Fibroblast of upper back skin (primary cell): ENCODE measurements at places on chromosomes 6 and 20.

DNA sequence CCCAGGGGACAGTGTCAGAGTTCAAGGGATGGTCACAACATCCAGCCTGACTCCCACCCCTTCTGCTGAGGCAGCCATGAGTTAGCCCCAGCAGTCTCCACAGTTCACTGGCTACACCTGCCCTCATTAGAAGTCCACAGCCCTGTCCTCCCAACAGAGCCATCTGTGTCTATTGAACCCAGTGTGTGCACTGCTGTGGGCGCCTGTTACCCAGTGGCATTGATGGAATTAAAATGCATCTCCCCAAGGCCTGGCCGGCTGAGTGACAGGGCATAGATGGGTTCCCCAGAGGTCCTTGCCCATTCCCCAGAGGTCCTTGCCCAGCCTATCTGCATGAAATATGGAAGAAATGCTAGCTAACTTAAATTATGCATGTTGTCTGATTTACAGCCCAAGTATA, 73.3 kb downstream of the PCSK2 start:
- DNase-seq: no peak

- DNase-seq: no peak
Measured at GRCh38 chr6:106216527-106216926, 109.0 kb downstream of the ATG5 start.

GRCh38 chr6:166318227-166318626, 10.0 kb upstream of the PRR18 start:
- no peak for DNase-seq

DNA sequence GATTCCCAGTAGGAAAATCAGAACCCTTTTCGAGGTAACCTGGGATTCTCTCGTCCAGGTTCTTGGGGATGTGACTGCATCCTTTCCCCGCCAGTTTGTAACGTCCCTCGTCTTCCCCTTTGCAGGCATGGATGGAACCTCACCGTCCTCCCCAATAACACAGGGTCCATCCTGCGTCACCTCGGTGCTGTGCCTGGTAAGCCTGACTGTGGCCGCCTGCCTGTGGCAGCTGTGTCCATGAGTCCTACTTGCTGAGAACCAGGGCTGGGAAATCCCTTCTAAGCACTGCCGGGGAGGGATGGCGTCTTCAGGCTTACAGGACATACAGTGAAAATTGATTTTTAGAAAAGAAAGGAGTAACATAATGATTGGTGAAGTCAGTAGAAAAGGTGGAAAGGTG, 155.6 kb downstream of the DTNBP1 start:
- no peak for DNase-seq

GRCh38 chr6:7703148-7703680, 22.7 kb upstream of the BMP6 start:
- no peak for DNase-seq

DNA sequence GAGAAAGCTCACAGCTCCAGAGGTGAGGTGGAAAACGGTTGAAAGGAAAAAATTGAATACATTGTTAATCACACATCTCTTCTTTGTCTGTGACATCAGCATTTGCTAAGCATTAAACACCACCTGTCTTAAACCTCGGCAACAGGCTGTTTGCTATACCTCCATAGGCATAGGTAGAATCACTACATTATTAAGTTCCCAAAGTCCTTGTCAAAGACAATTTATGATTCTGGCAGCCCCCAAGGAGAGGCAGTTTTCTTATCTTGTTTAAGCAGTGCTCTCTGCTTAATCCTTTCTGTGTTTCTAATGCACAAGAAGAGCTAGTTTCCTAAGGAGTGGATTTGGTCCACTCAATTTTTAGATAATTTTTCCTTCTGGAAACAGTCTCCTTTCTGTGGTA, 249.7 kb downstream of the NKAIN2 start:
- no peak for DNase-seq

GRCh38 chr6:73521351-73521985, 636 bp upstream of the EEF1A1 start:
- DNase-seq: peak; percentile 83

DNA sequence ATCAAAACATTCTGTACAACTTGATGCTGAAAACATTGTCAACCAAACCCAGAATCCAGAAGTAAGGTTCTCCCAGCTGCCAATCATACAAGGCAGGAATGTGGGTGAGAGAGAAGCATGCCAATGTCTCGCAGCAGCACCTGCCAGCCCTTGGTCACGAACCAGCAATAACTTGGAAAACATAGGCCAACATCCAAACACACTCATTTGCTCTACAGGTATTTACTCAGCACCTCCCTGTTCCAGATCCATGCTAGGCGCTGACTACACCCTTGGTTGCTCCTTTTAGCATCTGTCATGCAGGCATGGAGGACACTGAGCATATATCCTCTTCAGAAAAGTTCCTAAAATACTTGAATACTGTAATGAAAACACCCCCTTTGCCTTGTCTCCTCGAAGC, 63.6 kb downstream of the FAXC start:
- no peak for DNase-seq

GRCh38 chr6:124400261-124400999, 561.8 kb upstream of the RNF217 start:
- no peak for DNase-seq

DNA sequence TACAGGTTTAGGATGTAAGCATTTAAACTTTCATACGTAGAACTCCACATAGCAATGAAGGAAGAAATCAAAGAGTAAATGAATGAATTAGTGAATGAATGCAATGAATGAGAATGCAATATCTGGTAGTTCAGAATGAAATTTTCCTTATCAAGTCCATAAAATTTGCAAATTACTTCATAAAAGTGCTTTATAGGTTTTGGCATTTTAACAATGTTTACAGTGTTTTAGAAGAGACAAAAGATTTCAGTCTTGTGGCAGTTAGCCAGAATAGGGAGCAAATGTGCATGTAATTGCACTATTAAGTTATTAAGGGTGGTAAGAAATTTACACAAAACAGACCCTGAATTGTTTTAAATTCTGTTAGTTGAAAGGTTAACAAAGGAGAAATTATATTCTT, 739.4 kb upstream of the FLRT3 start:
- DNase-seq: no peak

DNA sequence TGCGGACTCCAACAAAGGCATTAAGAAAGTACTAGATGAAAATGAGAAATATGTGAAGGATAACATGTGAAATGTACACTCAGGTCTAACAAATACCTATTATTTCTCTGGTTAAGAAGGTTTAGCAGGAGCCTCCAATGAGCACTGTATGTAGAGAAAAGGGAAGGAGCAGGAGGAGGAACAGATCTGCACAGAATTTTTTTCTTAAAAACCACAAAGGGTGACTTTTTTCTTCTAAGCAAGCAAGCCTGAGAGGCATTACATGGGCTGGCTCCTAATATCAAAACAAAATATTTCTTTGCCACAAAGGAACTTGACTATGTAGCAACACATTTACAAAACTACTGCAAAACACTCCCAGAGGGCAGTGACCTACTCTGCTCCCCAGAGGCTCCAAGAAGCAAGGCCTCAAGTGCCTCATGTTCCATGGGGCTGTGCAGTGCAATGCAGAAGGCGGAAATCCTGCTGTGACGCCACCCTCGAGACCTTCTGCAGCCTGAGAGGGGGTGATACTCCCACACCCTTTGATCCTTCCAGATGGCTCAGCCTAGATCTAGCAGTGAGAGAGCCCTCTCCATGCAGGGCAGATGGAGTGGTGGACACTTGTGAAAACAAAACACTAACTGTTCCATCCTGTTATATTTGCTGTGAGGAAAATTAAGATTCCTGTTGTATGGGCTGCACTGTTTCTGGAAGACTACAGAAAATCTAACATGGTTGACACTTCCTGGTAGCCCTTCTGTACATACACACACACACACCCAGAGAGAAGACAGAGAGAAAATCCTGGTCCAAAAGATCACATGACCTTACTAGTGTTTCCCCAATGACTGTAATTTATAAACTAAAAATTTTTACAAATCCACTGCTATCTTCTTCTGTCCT, 36.0 kb upstream of the SMIM29 start:
- peak; percentile 48 for DNase-seq

DNA sequence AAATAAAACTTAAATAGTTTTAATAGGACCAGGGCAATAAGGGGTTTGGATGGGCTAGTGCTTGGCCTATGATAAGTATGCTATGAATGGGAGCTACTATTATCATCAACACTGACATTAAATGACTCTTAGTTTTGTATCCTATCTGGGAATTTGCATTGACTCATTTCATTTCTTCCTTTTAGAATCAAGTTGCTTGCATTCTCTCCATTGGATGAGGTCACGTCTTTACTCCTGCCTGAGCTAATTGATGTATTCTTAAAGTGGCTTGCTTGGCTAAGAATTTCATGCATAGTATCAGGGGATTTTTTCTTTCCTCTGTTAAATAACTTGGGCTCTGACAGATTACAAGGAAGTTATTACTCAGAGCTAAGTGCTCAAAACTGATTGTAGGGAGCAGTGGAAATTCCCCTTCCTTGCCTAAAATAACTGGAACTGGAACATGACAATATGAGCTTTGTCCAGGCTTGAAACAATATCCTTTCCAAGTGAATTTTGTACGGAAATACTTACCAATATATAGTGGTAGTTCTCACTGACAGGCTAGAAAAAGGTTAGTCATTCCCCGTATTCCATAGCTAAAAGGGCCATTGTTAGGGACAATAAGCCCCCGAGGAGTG, 169.9 kb downstream of the BCAS1 start:
- peak; percentile 90 for DNase-seq
